ENCODE measurements at places on chromosomes 1 and 21.

- no peak for DNase-seq
Measured at GRCh38 chr1:219179293-219179692, 5.6 kb downstream of the LYPLAL1 start.

GRCh38 chr1:217134857-217135568 lies 411.8 kb upstream of the ESRRG start:
- DNase-seq = no peak

- DNase-seq = peak; percentile 4
Measured at GRCh38 chr1:230821346-230821745, 47.0 kb downstream of the C1orf198 start.

GRCh38 chr1:4033129-4033676 lies 133.1 kb upstream of the C1orf174 start:
- peak; percentile 6 for DNase-seq

All from mucosa of gallbladder (tissue), 1 donor.